SK-N-SH treated with all-trans-retinoic acid at 6 μM for 48 hours (cell line): ENCODE measurements at places on chromosomes 2 and 18.

GRCh38 chr2:74357627-74358026 is 14.4 kb upstream of the SLC4A5 start:
- ATAC-seq: no peak

- no peak for ATAC-seq
Observed at GRCh38 chr2:98172951-98173350, 86.0 kb downstream of the VWA3B start.

GRCh38 chr2:23375448-23375847 is 9.5 kb upstream of the KLHL29 start:
- ATAC-seq: peak; percentile 85

GRCh38 chr2:138671566-138671965 is 108.6 kb downstream of the NXPH2 start:
- ATAC-seq: no peak

- ATAC-seq: peak; percentile 12
Observed at GRCh38 chr18:28045176-28045810, 131.6 kb downstream of the CDH2 start.

- ATAC-seq: peak; percentile 75
Observed at GRCh38 chr2:64770781-64771334, 117.1 kb upstream of the SERTAD2 start.

- ATAC-seq: no peak
Observed at GRCh38 chr2:152084076-152084475, 14.8 kb downstream of the CACNB4 start.

- no peak for ATAC-seq
Observed at GRCh38 chr2:145802133-145802532, 1282.2 kb upstream of the ZEB2 start.

GRCh38 chr2:2107627-2108026 is 223.4 kb downstream of the MYT1L start:
- ATAC-seq: no peak

- ATAC-seq: no peak
Observed at GRCh38 chr2:216932113-216932862, 72.4 kb upstream of the TNP1 start.

- no peak for ATAC-seq
Observed at GRCh38 chr18:72878561-72878960, 10.8 kb upstream of the NETO1 start.

DNA sequence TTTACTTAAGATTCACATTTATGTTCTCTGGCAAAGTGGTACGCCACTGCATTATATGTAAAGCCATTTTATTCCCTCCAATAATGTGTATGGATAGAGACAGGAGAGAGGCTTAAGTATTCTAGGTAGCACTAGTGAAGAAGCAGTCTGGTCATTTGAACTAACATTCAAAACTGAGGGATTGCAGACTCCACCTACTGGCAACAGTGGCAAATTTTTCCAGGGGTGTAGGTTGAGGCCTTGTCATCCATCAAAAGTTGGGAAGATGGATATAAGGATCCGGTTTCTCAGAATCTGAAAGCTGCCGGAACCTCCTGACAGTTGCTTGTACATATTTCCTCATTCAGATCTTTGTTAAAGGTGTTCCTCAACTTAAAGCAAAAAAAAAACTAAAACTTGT is 465.5 kb upstream of the FSHR start:
- no peak for ATAC-seq

GRCh38 chr2:107412209-107412904 is 414.3 kb upstream of the RGPD4 start:
- ATAC-seq: peak; percentile 51

GRCh38 chr2:27095745-27096651 is 9.4 kb downstream of the KHK start:
- ATAC-seq: peak; percentile 93

GRCh38 chr2:2851806-2852777 is 521.0 kb upstream of the MYT1L start:
- no peak for ATAC-seq

- no peak for ATAC-seq
Observed at GRCh38 chr2:239685556-239685955, 284.7 kb upstream of the HDAC4 start.

DNA sequence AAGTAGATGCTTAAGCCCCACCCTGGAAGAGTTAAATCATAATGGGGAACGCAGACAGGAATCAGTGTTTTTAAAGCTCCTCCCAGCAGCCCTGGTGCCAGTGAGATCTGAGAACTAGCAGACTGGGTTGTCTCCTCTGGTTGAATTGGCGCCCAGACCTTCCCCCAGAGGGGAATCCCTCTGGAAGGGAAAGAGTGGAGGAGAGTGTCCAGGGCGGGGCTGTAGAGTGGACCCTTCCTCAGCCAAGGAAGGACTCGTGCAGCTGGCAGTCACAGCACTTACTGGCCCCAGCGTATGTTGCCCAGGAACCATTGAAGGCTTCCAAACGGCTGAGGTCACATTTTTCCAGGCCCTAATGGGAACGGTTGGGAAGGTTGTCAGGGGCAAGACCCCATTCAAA is 62.5 kb downstream of the TGOLN2 start:
- ATAC-seq: no peak

- ATAC-seq: peak; percentile 91
Observed at GRCh38 chr2:143513081-143513480, 383.9 kb downstream of the ARHGAP15 start.

GRCh38 chr2:161122772-161123530 is 37.3 kb upstream of the TANK start:
- ATAC-seq: peak; percentile 99

GRCh38 chr2:85106489-85107180 is 26.6 kb upstream of the TCF7L1 start:
- ATAC-seq: peak; percentile 84

GRCh38 chr2:54613386-54613785 is 110.1 kb upstream of the EML6 start:
- no peak; the same call in 2 of the 3 replicates for ATAC-seq

DNA sequence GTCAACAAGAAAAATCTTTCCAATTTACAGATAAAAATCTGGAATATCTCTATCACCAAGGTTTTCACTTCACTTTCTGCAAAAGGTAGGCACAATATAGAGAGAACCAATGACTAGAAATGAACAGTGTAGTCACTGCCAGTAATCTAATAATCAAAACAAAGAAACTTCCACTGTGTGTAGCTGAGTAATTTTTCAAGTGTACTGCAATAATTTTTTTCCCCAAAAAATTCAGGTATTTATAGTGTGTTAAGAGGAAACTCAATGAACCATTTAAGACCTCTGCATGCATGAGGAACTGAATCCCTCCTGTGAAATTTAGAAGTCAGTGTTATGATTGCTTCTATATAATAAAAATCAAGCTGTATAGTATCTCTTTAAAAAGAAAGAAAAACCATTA is 121.8 kb downstream of the MEMO1 start:
- peak; percentile 66; the same call in 2 of the 3 replicates for ATAC-seq

- ATAC-seq: no peak
Observed at GRCh38 chr2:8577573-8577972, 104.3 kb upstream of the ID2 start.

DNA sequence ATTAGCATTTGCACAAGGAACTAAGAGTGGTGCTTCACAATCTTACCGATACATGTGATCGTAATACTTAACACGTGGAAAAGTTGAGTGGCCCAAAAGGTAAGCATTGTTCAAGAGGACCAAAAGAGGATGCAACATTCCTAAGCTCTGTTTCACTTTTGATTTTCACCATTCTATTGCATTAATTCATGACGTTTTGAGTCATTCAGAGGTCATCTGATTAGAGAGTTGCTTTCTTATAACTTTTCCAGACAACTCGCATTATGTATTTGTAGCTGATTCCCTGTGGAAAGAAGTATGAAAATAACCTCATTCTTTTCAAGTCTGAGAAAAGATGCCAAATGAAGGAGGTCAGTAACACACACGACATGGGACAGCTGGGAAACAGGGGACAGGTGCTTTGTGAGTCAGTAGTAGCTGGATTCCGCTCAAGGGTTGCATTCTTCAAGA is 344.4 kb downstream of the RND3 start:
- ATAC-seq: peak; percentile 56

GRCh38 chr2:158743466-158743865 is 51.7 kb upstream of the DAPL1 start:
- ATAC-seq: no peak

DNA sequence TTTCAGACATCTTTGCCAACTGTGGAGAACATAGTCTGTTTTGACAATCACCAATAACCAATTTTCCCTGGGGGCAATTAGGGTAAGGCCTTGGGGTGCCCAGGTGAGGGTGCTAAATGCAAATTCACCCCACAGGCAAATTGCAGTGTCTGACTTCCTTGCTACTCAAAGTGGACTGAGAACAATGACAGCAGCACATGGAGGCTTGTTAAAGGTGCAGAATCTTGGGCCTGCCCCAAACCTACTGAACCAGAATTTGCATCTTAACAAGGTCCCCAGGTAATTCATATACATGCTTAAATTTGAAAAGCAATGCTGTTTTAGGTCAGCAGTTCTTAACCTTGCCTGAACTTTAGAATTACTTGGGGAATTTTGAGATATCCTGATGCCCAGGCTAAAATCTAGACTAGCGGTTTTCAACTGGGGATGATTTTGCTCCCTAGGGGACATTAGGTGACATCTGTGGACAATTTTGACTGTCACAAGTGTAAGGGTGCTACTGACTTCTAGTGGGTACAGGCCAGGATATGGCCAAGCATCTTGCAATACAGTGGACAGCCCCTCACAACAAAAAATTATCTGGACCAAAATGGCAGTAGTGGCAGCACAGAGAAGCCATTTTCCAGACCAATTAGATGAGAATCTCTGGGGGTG is 80.2 kb upstream of the GCFC2 start:
- no peak for ATAC-seq
